ENCODE measurements at places on chromosomes 3 and 15.
A peak's percentile ranks its signal among the peaks of the same experiment; 100 is the strongest.

- peak; percentile 48 for DNase-seq
Measured at GRCh38 chr3:195224980-195225580, 45.9 kb downstream of the XXYLT1 start.

- no peak for DNase-seq
Measured at GRCh38 chr3:112364291-112364690, 31.3 kb downstream of the CD200 start.

DNA sequence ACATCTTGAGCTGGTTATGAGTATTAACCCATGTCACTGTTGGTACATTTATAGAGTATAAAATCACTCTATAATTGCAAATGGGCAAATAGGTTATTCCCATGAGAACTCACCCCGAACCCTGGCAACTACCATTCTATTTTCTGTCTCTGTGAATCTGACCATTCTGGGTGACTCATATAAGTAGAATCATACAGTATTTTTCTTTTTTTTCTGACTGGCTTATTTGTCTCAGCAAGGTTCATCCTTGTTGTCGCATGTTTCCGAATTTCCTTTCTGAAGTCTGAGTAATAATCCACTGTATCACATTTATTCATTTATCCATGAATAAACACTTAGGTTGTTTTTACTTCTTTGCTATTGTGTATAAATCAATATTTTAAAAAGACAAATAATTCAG is 59.9 kb upstream of the CHRM5 start:
- DNase-seq = no peak

DNA sequence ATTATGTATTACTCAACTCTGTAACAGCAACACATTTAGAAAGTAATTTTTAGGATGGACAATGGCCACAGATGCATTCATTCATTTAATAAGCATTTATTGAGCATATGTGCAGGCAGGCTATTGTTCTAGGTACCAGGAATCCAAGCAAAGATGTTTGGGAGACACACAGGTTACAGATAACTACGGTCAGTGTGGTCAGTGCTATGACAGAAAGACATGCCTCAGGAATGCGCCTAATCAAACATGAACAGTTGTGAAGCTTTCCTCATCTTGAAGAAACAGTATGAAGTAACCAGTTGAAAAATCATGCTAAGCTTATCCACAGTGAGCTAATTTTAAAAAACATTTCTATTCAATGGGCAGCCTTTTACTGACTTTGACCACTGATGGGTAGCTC is 155.4 kb upstream of the CCDC54 start:
- DNase-seq = no peak

DNA sequence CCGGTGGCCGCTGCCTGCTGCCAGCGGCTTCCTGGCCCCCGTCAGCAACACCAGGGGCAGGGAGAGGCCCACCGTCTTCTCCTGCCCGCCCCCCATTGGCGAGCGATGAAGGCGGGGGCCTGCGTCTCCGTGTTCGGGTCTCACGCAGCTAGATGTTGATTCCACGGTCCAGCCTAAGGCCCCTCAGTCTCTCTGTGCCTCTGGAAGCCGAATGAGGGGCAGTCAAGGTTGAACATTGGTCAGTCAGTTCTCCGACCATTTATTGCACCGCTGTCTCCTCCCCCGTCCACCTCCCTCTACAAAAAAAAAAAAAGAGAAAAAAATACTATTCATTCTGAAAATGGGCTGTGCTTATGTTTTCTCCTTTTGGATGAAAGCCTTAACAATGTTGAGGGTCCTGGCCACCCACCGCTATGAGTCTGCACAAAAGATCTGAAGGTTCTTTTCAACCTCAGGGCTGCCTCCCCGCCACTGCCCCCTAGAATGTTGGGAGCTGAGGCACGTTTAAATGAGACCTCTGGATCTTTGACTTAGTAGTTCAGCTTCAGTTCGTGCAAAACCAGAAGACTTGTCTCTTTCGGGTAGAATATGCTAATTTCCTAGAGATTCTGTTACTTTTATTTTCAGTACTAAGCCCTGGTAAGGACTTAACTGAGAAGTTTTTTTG is 736 bp downstream of the IREB2 start:
- DNase-seq = no peak

DNA sequence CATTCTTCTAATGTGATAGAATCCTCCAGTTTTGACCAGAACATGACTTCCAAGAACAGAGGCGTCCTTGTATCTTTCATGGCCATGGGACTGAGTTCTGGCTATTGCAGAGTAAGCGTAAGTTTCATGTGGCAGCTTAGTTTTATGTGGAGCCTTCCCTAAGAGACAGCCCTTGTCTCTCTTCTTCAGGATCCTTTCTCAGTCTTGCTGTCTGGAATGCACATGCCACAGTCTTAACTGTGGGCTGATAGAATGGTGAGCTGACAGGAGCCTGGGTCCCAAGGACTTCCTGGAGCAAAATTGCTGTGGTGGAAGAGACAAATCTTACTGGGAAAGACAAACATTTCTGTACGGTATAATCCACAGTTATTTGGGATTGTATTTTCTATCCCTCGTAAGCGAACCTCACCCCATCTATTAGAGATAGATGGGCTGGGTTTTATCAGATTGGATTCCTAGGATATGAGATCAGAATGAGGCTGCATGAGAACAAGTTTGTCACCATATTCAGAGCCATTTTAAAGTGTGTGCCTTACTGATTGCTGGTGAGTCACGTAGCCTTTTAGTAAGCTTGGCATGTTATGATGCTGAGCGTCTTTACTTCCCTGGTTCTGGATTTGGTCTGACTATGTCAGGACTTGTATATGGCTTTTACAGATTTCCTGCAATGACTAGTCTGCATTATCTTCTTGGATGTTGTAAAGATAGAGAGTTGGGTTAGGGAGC is 32.8 kb downstream of the CDIN1 start:
- no peak for DNase-seq

DNA sequence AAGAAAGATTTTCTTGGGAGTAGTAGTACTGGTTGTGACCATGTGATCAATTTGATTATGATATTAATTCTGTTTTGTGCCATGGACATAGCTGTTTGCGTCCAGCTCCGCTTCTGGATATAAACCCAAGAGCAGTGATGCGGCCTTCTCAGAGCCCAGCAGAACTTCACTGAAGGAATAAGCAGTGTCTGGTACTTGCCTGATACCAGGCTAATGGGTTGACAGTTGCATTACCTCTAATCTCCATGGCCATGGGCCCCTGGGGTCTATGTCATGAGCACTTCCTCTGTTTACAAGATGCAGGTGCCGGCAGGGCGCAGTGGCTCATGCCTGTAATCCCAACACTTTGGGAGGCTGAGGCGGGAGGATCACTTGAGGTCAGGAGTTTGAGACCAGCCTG is 36.3 kb upstream of the RAB6B start:
- DNase-seq = peak; percentile 33

- no peak for DNase-seq
Measured at GRCh38 chr3:96294143-96294542, 520.3 kb upstream of the EPHA6 start.

- no peak for DNase-seq
Measured at GRCh38 chr15:78956937-78957336, 12.1 kb upstream of the CTSH start.

GRCh38 chr3:62818347-62818746 is 56.9 kb downstream of the CADPS start:
- no peak for DNase-seq

DNA sequence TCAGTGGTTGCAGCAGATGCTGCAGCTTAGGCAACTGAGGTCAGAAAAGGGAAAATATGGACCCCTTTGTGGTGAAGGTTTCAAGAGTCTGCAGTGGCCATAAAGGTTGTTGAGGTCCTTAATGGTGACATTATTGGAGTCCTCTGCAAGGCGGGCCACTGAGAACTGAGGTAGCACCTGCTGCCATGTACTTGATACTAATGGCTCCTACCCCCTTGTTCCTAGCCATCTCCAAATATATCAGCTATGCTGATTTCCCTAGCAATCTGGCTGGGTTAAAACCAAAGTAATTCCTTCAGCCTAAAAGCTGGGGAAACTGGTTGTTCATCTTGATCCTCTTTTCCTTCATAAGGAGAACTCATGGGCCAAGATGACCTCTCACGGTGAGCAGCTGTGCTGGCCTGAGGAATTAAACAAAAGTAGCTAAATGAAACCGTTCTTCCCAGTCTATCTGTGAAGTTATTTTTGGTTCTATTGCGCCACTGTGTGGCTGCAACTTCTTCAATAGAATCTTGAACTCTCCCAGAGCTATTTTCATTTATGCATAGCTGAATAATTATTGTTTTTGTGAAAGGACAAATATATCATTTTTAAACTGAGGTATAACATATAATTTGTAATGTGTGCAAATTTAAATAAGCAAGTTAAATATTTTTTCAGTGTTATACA is 76.1 kb upstream of the PLSCR4 start:
- no peak for DNase-seq

DNA sequence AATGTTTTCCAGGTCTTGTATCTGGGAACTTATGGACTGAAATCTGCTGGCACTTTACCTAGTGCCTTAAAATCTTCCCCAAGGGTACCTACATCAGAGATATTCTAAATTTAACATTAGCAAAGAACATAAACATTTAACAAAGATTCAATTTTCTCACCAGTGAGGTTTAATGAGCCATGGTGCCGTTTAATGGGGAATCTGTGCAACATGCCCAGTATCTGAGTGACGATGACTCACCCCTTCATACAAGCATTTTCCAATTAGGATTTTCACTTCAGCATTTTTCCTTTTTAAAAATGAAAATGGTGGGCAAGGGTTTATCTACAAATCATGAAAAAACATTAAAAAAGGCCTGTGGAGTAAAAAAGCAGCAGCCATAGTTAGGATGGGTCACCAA is 189.4 kb downstream of the SLC9A9 start:
- no peak for DNase-seq

DNA sequence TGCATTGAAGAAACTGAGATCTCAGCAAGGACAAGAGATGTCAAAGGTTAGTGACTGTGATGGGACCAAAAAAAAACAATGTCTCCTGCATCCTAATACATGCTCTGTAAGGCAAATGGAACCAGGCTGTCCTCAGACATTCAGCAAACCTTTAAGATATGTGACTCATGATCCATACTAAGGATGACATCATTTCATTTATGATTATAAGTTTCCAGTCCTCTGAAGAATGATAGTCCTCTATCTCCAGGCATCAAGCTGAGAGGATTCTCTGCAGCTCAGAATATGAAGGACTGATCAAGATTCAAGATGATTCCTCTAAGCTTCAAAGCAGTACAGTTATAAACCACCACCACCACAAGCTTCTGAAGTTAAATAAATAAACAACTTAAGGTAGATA is 47.6 kb downstream of the SSR3 start:
- no peak for DNase-seq

GRCh38 chr3:111366515-111366914 is 175.5 kb upstream of the CD96 start:
- DNase-seq = no peak

DNA sequence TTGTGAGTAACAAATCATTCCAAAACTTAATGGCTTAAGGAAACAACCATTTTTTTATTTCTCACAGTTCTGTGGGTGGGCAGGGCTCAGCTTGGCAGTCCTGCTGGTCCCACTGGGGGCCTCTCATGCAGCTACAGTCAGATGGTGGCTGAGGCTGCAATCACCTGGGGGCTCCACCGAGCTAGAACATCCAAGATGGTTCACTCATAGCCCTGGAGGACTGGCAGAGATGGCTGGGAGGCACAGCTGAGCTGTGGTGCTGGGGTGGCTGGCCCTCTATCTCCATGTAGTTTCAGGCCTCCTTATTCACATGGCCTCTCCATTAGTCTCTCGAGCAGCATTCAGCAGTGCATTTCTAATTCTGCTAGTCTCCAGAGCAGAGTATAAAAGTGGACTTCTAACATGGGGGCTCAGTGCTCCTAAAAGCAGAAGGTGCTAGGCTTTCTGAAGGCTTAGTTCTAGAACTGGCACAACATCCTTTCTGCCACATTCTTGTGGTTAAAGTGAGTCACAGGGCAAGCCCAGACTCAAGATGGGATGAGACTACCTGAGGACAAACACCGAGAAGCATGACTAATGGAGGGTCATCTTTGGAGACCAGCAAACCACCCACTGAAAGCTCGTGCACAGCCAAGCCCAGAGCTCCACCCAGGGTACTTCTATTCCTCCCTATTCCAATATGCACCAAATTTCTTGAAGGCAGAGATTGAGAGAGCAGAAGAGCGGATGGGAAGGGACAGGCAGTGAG is 6.3 kb downstream of the CAV3 start:
- DNase-seq = no peak

DNA sequence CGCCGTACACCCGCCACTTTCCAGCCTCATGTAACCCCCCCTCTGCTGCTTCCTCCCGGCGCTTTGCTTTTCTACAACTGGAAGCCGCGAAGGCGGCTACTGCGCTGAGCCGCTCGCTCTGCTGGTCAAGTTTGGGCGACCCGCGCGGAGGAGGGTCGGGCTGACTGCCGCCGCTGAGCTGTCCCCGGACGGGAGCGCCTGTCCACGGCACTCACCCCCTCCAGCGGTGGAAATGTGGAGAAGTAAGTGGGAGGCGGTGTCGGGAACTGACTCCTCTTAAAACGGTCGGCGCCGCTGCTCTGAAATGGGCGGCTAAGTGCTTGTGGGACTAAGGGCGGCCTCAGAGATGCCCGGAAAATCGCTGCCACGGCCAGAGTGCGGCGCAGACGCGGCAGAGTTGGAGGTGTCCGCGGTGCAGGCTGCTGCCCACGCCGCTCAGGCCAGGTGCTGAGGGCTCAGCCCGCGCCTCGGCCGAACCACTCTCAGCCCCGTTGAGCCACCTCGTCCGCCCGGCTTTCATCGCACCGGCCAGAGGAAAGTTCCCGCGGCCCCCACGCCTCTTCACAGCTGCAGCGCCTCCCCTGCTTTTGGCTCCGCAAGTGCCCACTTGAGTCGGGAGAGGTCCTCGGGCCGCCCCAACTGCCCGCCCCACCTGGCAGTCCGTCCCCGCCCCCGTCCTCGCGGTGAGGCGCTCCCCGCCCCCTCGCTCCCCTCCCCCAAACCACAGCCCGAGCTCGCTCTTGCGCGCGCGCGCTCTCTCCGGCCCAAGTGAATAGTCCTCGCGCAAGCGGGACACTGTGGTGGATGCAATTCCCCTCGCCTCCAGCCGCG is at the start of gene EPHA6:
TSS of gene EPHA6 (plus strand) at position 775 of the 831 bp plus-strand sequence.
- DNase-seq = peak; percentile 32

DNA sequence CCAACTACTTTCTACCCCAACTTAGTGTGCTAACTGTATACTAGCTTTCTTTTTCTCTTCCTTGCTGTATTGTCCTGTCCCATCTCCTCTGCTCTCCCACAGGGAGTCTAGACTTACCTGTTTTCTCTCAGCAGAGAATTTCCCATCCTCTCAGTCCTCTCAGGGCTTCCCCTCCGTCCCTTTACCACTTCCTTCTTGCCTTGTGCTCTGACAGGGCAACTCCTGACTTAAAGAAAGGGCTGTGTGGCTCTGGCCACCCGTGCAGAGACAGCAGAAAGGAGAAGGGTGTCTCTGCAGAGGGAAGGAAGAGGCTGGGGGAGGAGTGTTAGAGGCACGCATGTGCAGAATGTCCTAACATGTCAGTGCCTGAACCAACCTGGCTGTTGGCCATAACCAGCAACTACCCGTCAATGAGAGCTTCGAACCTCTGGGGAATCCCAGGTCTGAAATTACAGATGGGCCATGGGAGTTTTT is at the start of gene GCSAM:
TSS of gene GCSAM (minus strand) at position 274 of the 474 bp plus-strand sequence. CDS start at position 146, 128 bp downstream.
- DNase-seq = peak; percentile 68
